ENCODE measurements at places on chromosomes 2 and 18. TPM values are rescaled to one million over a fixed set of nuclear protein-coding genes. Genes with fewer than 3 reads are reported as not detected.

GRCh38 chr2:150994076-150994475 lies 267.6 kb downstream of the RBM43 start:
- peak; percentile 94 for DNase-seq

- no peak for DNase-seq
Observed at GRCh38 chr2:159651884-159652283, 35.5 kb upstream of the BAZ2B start.

GRCh38 chr2:198966269-198966668 lies 491.5 kb downstream of the SATB2 start:
- DNase-seq = no peak

DNA sequence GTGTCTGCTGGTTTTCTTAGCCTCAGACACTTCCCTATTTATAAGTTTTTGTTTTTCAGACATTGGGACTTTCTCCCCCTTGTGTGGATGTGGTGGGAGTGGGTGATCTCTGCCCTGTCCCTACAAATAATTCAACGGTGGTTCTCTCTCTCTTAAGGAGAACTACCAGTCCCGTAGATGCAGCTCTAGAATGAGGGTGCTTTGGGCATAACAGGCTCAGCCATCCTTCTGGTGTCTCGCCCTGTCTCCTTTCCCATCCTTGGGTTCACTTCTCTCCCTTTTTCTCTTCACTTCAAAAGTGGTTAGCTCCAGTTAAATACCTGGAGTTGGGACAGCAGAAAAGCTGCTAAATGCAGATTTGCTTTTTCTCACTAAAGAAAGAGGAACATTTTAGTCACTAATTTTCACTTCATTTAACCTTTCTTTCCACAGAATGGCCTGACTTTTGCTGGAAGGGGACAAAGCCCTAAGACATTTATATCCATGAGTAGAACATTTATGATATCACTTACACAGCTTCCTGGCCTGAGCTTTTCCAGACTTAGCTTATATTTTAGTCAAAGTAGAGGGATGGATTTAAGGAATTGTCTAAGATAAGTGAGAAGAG lies 121.2 kb upstream of the CXCR4 start:
- no peak for DNase-seq

DNA sequence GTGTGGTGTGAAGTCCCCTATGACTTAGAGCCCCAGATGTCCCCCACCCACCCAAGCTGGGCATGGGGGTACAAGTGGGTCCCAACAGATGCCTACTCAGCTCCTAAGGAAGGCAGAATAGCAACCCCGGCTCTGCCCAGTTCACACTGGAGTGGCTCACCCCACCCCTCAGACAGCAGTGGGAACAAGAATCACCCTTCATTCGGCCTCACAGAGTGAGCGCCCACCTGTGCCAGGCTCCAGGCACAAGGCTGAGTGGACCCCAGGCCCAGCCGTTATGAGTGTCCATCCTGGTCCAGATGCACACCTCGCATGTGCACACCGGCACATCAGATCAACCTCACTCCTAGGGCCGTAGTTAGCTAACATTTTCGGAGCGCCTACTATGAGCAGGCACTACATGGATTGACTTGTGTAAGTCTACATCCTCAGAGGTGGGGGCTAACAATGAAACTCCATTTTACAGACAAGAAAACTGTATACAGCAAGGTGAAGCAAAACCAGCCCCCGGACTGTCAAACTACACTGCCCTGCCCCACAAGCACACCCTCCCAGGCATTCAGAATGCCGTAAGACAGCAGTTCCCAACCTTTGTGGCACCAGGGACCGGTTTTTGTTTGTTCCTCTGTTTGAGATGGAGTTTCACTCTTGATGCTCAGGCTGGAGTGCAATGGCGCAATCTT lies 2.8 kb upstream of the ASTL start:
- DNase-seq = no peak

METAP1D gene
- 10.6 TPM for polyA plus RNA-seq

KIF1A gene
- polyA plus RNA-seq = 8.6 TPM

KIF5C gene
- 0.95 TPM for polyA plus RNA-seq

C2orf66 gene
- polyA plus RNA-seq = not detected

LHCGR gene
- 0.04 TPM for polyA plus RNA-seq

IL1RL2 gene
- polyA plus RNA-seq = 0.23 TPM

CIB4 gene
- polyA plus RNA-seq = not detected
